NAMALWA (cell line): ENCODE measurements at places on chromosomes 13 and 19.

GRCh38 chr13:113854238-113855011 lies 9.5 kb downstream of the GAS6 start:
- DNase-seq = no peak

DNA sequence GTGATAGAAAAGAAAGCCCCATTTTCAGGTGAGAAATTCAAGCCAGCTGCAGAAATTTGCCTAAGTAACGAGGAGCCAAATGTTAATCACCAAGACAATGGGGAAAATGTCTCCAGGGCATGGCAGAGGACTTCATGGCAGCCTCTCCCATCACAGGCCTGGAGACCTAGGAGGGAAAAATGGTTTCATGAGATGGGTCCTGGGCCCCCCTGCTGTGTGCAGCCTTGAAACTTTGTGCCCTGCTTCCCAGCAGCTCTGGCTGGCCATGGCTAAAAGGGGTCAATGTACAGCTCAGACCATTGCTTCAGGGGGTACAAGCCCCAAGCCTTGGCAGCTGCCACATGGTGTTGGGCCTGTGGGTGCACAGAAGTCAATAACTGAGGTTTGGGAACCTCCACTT lies 9.9 kb downstream of the N4BP2L1 start:
- no peak for DNase-seq

- DNase-seq = no peak
These were observed 555 bp downstream of the NR2C2AP start for GRCh38 chr19:19202707-19203011.

- no peak for DNase-seq
These were observed 5.7 kb downstream of the SOX1 start for GRCh38 chr13:112072534-112073244.

- peak; percentile 49 for DNase-seq
These were observed 51.6 kb upstream of the CACNA1A start for GRCh38 chr19:13557756-13558398.

DNA sequence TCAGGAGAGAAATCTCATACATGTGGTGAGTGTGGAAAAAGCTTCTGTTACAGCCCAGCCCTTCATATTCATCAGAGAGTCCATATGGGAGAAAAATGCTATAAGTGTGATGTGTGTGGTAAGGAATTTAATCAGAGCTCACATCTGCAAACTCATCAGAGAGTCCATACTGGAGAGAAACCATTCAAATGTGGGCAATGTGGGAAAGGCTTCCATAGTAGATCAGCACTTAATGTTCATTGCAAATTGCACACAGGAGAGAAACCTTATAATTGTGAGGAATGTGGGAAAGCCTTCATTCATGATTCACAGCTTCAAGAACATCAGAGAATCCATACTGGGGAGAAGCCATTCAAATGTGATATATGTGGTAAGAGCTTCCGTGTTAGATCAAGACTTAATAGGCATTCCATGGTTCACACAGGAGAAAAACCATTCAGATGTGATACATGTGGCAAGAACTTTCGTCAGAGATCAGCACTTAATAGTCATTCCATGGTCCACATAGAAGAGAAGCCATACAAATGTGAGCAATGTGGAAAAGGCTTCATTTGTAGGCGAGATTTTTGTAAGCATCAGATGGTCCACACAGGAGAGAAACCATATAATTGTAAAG lies 15.2 kb downstream of the ZNF221 start:
- no peak for DNase-seq

GRCh38 chr13:58855283-58855682 lies 1223.7 kb downstream of the PCDH17 start:
- no peak for DNase-seq

GRCh38 chr13:64675255-64675892 lies 2554.8 kb downstream of the PCDH9 start:
- no peak for DNase-seq

GRCh38 chr19:12996406-12997094 lies 1.3 kb downstream of the NFIX start:
- DNase-seq = no peak

DNA sequence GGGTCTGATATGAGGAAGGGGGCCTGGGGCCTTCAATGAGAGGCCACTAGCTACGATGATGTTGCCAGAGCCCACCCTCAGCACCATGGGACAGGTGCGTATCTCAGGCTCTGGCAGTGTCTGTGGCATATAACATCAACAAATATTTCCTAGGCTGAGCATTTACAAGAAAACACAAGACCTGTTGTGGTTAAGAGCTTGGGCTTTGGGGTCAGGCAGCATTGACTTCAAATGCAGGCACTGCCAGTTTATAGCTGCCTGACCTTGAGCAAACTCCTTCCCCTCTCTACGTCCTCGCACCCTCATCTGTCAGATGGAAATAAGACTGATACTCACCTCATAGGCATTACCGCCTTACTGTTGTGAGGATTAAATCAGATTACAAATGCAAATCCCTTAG lies 156.0 kb downstream of the KATNAL1 start:
- no peak for DNase-seq

- no peak for DNase-seq
These were observed 55.0 kb downstream of the LATS2 start for GRCh38 chr13:21006141-21007005.

DNA sequence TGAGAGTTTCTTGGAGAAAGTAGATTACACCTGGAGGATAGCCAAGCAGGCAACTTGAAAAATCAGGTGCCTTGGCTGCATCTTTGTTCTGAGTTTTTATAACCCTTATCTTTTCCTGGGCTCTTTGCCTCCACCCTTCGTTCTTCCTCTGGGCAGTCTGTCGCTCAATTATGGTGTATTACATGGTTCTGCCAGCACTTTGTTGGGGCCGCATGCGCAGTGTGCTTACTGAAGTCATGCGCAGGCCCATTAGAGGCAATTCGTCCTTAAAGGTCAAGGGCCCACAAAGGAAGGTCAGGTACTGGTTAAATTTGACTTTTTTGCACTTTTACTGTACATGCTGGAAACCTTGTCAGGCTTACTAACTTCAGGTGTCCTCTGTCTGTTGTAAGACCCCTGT lies 761.9 kb upstream of the SLITRK5 start:
- no peak for DNase-seq

DNA sequence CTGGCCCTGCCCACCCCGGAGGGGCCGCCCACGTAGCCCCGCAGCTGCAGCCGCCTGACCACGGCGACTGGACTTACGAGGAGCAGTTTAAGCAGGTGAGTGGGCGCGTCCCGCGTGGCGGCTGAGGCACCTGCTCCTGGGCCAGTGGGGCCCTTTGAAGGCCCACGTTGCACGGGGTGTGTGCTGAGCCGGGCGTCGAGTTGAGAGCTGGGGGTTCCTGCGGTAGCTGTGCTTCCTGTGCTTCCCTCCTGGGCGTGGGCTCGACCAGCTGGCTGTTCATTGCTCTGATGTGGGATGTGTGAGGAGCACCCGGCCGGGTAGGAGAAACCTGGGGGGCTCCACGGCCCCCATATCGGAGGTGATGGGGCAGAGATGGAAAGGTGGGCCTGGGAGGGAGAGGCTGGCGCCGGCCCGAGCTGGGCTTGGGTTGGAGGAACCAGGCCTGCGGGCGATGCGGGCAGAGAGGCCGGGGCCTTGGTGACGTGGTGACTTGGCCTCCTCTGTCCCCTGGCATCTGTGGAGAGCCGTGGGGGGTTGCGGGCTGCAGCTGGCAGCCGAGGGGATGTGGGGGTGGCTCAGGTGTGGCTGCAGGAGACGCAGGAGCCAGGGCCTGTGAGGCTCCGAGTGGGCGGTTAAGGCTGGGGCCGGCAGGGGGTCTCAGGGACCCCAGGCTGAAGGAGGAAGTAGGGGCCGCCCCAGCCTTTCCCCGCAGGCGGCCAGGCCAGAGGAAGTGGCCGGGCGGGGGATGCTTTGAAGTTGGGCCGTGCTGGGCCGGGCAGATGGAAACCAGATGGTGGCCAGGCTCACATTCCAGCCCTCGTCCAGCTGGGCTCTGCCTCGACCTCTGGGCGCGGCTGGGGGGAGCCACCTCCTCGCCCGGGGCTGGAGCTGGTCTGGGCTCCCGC lies 7.1 kb downstream of the ARID3A start:
- no peak for DNase-seq
